ENCODE measurements at places on chromosomes 1 and 21.
A peak's percentile ranks its signal among the peaks of the same experiment; 100 is the strongest.

DNA sequence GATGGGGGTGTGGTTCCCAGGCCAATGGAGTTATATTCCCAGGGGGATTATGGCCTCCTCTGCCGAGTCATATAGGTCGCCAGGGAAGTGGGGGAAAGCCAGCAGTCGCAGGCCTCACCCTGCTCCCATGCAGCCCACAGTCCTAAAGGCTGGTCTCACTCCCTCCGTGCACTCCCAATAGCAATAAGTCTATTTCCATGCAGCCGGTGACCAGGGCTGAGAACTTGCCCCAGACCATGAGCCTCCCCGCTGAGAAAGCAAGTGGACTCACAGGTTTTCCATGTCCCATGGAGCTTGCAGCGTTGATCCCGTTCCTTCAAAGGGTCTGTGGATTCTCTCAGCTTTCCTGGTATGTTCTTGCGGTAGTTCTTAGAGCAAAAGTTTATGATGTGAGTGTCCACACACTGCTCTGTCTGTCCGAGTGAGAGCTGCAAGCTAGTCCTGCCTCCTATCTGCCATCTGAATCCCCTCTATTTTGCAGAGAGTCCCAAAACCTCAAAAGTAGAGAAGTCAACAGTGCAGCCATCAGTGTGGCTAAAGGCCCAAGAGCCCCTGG is 81.7 kb upstream of the TMPRSS2 start:
- no peak for DNase-seq

DNA sequence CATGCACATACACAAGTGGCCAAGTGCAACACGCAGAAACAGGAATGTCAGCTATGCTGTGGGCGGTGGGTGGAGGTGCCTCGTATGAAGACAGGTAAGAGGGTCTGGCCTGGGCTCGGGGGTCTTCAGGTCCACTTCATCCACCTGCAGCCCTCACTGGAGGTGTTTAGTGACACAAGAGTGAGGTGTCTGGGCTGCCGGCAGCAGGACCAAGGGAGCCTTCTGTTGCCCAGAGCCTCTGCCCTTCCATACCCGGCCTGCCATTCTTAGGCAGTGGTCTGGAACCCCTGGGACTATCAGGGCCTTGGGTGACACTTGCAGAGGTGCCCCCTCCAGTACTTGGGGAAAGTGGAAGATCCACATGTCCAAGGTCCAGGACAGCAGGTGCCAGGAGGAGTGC is 21.7 kb upstream of the ACTRT2 start:
- no peak for DNase-seq

DNA sequence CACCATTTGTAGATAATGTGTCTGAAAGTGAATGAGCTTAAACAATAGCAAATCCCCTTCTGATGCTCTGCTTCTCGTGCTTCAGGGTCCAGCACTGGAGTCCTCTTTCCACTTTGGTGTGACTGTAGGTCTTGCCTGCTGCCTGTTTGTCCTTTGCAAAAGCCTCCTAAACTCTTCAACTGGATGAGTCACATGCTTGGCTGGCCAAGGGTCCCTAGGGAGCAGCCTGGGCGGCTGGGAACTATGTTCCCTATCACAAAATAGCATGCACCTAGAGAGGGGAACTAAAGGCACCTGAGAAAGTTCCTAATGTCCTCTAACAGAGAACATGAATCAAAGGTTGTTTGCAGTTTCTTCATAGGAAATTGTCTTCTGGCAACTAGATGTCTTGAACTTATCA is 607.2 kb upstream of the PLXNA2 start:
- no peak for DNase-seq

DNA sequence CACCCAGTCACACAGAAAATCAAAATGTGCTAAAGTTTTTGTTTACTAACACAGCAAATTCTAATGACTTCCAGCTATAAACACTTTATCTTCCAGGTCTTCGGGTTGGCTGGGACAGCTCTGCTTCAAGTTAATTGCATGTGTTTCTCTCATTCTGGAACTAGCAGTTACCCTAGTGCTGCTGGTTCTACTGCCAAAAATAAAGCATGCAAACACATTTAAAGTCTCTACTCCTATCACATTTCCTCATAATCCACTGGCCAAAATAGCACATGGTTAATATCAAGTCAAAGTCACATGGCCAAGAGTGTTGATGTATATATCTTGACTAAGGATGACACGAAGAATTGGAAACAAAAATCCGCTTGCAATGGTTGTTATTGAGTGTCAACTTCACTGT is 973.1 kb upstream of the ADGRL2 start:
- no peak for DNase-seq

GRCh38 chr1:80217377-80217986 is 1211.0 kb upstream of the ADGRL4 start:
- peak; percentile 87 for DNase-seq

- no peak for DNase-seq
Measured at GRCh38 chr1:99497690-99498089, 148.2 kb upstream of the PALMD start.

DNA sequence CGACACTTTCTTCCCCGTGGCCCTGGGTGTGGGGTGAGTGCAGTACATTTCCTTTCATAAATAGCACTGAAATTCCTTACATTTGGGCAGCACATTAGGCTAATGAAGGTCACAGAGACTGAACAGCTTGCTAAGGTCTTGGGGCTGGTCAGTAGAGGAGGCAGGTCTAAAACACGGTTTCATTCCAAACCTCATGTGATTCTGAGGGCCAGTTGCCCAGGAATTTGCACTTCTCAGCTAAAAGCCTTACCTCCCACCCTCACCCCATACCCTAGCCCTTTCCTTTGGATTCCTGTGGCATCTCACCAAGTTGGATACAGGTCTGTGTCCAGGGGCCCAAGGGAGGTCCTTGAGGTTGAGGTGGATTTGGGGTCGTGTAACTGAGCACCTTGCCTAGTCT is 147.8 kb upstream of the CD34 start:
- no peak for DNase-seq

DNA sequence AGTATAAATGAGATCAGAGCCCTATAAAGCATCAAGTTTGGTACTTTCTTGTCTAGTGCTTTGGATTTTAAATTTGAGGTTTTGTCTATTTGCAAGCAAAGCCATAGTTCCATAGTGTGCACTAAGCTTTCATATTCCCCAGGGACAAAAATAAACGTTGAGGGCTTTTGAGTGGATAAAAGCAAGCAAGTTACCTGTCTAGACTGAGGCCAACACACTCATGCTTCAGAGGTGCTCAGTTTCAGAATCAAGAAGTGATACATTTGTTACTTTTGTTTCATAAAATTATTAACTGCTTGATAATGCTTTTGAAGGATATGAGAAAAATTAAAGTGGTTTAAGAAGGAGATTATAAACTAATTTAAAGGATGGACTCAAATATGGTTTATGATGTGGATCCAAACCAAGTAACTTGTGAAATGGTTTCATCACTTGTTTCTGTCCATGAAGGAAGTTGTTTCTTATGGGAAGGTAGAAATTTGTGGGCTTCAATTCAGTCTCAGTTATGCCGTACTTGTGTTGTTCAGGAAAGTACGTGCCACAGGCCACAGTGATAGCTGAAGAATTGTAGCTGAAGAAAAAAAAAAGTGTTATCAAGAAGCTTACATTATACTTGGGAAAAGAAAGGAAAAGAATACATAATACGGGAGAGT is 71.2 kb downstream of the CHRM3 start:
- DNase-seq: no peak

DNA sequence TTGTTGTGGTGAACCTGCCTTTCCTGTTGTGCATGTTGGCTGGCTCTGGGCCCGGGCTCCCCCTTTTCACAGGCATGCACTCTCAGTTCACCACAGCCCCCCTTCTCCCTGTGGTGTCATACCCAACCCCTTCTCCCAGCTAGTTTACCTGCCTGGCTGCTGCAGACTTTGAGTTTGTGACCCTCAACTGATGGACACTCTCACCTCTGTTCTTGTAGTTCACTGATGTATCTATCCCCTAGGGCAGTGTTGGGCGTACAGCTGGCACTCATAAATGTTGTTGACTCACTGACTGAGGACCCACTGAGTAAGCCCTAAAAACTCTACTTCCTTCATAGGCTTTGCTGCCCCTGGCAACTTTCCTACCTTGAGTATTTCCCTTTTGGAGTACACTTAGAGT is 54.9 kb downstream of the WDR64 start:
- DNase-seq: no peak

DNA sequence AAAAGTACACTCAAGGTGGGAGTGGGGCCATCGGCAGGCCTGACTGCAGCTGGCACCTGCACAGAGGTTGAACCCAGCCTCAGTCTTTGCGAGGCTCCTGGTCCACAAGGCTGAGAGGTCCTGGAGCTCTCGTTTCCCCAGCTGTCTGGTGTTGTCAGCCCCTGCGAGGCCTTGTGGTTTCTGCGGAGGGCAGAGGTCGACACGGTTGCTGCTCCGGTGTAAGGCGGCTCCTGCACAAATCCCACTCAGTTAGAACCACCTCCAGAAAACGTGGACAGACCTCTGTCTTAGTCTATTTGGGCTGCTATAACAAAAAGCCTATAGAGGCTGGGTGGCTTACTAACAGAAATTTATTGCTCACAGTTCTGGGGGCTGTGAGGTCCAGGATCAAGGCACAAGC is 5.8 kb downstream of the KIAA1614 start:
- no peak for DNase-seq

GRCh38 chr1:192382758-192383157 is 66.0 kb downstream of the RGS21 start:
- no peak for DNase-seq

DNA sequence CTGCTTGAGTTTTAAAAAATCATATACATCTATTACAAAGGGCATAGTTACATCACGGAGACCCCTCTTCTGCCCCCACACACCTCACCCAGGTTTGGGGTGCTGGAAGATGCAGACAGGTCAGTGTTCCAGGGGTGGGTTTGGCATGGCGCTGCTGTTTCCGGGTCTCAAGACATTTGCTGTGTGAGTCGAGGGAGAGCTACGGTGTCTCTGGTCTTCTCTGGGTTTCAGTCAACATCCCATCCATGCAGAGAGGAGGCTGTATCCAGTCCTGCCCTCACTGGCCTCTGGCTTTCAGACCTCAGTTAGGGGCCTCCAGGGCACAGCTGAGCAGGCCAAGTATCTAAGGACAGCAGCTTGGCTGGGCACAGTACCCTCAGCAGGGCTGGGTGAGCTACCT is 28.6 kb upstream of the DISP3 start:
- DNase-seq: no peak

DNA sequence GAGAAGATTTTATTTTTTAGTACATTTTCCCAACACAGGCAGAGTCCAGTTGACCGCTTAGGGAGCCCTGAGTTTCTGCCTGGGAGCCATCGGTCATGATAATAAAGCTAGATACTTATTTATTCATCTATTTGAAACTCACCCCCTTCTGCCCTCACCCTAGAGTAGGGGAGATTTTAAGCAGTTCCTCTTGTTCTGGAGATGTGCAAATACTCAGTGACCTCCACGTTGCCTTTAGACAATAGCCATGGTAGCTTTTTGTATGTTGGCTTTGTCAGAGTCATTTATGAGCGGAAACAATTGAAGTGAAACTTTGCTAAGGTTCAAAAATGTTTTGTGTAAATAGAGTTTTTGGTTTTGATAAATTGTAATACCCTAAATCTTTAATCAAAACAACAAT is 45.7 kb upstream of the PLPPR4 start:
- no peak for DNase-seq

DNA sequence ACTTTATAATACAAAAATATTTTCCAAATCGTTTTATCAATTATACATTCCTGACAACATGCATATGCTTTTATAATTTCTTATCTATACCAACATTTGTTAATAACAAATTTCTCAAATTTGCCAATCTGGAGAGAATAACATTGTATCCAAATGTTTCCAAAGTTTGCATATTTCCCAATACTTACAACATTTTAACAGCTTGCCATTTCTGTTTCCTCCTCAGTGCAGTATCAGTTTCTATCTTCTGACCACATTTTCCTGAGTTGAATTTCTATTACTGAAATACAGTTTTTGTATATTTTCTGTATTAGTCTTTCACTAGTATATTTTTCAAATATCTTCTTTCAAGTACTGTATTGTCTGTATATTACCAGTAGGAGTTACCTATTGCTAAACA is 1594.3 kb downstream of the PLA2G4A start:
- DNase-seq: no peak

- DNase-seq: no peak
Measured at GRCh38 chr1:23023174-23023845, 4.0 kb downstream of the KDM1A start.

DNA sequence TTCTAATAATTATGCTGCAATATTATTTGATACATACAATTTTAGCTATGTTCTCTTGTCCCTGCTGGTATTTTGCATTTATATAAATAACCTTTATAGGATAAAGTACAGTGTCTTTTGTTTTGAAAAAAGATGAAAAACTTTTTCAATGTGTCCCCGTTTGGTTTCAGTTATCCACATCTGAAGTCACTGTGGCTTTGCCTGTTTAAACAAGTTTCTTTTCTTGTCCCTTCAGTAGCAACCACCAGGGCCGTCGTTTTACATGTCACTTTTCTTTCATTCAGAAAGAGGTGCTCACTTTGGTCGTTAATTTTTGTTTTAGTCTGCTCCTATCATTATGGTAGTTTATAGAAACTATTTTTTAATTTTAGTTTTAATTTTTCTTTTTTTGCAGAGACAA is 41.4 kb downstream of the RABGAP1L start:
- DNase-seq: no peak

DNA sequence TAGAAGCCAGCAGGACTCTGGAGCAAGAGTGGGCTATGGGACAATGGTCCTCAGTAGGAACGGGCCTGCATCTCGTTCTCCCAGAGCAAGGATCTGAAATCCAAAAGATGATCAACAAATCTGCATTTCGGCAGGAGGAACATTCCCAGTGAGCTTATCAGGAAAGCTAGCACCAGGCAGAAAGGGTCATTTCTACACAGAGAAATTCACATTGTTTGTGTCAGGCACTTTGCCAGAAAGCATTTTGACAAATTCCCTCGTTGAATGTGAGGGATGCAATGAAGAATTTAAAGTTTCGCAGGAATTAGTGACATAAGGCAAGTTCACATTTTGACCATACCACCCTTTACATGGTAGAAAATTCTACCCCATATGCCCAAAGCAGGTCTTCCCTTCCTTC is 31.6 kb upstream of the ETS2 start:
- no peak for DNase-seq

- DNase-seq: no peak
Measured at GRCh38 chr1:193951984-193952383, 765.6 kb upstream of the B3GALT2 start.

Data from brain (organoid and tissue), 16 donors.